ENCODE measurements at places on chromosomes 13 and 19.
A peak's percentile ranks its signal among the peaks of the same experiment; 100 is the strongest.

DNA sequence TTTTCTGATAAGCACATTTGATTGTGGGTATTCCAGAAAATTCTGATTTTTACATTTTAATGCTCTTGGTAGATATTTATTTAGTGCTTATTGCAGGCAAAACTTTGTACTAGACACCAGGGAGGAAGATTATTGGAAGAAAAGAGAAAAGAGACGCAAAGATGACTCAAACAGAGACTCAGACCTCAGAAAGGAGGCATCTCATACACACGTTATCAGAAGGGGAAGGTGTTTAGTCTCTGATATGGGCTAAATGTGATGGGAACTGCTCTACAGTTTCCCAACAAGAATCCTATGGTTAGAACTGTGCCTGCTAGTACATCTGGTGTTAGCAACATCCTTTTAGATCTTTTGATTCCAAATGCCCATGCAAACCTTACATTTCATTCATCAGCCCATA lies 245.6 kb downstream of the KLF5 start:
- H3K27me3 ChIP-seq, result peaks cover 2% of the 10 kb centered on the region
- H3K27ac ChIP-seq, result no peak overlapping the region
- peaks cover 11% of the 10 kb centered on the region for H3K4me1 ChIP-seq
- no peaks in the 10 kb centered on the region for H3K36me3 ChIP-seq
- no peak for DNase-seq

- H3K36me3 ChIP-seq, result no peaks in the 10 kb centered on the region
- no peak overlapping the region for H3K27ac ChIP-seq
- H3K4me3 ChIP-seq, result no peak overlapping the region
- no peak for DNase-seq
- peaks cover 20% of the 10 kb centered on the region for H3K27me3 ChIP-seq
These were observed 24.3 kb downstream of the COL4A2 start for GRCh38 chr13:110331362-110331761.

DNA sequence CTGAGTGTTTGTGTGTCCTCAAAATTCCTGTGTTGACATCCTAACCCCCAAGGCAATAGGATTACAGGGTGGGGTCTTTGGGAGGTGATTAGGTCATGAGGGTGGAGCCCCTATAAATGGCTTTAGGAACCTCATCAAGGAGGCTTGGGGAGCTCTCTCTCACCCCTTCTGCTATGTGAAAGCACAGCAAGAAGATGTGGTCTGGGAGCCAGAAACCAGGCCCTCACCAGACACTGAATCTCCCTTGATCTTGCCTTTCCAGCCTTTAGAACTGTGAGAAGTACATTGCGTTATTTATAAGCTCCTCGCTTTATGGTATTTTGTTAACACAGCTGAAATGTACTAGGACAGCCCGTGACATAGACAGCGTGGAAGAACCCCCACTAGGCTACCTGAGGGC lies 712.0 kb upstream of the SGCG start:
- no peak overlapping the region for H3K4me3 ChIP-seq
- H3K27ac ChIP-seq, result no peak overlapping the region
- H3K27me3 ChIP-seq, result no peaks in the 10 kb centered on the region
- no peaks in the 10 kb centered on the region for H3K36me3 ChIP-seq

DNA sequence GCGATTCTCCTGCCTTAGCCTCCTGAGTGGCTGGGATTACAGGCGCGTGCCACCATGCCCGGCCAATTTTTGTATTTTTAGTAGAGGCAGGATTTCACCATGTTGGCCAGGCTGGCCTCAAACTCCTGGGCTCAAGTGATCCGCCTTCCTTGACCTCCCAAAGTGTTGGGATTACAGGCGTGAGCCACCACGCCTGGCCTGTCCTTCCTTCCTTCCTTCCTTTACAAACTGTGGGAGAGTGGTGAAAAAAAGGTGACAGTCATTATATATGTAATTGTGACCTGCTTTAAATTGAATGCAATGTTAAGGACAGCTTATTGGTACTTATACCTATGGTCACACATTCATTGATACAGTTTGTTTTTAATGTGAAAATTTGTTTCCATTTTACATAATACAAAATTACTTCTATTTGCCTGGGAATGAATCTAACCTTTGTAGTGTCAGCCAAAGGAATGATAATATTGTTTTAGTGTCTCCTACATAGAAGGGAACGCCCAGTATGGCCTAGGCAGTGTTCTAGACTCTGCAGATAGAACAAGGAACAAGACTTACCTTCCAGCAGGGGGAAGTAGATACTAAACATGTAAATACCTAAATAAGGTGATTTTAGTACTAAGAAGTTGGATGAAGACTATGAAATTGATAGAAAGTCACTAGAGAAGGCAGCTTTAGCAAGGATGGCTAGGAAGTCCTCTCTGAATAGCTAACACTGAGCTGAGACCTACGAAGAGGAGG lies 146.3 kb downstream of the GGACT start:
- H3K27ac ChIP-seq, result no peak overlapping the region
- H3K4me3 ChIP-seq, result no peak overlapping the region
- H3K4me1 ChIP-seq, result no peaks in the 10 kb centered on the region

DNA sequence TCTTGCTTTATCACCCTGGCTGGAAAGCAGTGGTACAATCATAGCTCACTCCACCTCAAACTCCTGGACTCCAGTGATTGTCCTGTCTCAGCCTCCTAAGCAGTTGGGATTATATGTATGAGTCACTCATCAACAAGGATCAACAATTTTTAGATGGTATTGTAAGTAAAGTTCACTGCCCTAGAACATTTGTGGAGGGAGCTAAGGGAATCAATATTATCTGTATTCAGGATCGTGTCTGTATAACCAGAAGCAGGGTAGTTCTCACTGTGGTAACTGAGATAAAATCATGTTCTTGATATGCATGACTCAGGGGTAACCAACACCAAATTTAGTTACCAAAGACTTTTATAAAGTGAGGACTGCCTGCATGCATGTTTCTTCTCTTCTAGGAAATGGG lies 27.0 kb downstream of the ZMYM5 start:
- H3K36me3 ChIP-seq, result peaks cover 44% of the 10 kb centered on the region
- H3K4me3 ChIP-seq, result no peak overlapping the region

DNA sequence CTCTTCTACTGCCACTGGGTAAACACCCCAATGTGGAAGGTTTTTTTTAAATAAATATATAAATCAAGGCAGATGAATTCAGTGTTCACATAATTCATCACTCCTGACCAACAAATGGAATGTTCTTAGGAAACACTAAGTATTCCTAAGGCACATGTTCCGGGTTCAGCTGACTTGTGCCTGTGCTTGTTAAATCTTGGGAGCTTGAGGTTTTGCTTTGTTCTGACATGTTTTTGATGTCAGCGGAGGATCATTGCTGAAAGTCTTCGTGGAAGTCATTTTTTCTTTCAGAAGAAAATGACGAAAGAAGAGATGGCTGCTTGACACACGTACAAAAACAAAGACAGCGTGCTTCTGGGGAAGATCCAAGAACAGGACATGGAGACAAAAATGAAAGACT lies 185.8 kb downstream of the MZT1 start:
- H3K4me1 ChIP-seq, result no peaks in the 10 kb centered on the region
- no peak overlapping the region for H3K4me3 ChIP-seq

DNA sequence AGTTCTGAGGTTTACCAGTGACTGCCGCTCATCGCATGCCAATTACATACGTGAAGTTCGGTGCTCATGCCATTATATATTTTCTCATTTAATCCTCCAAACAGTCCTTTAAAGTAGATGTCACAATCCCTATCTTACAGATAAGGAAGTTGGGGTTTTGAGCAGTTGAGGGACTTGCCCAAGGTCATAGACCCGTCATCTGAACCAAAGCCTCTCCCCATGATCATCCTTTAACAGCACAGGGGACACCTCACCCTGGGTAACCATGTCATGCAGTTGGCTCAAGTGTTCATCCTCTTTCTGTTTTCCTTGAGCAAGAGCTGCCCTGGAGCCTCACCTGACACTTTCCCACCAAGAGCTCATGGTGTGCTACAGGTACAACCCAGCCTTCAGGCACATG lies 69.1 kb downstream of the HSPH1 start:
- no peak overlapping the region for H3K4me3 ChIP-seq
- H3K27me3 ChIP-seq, result peaks cover 26% of the 10 kb centered on the region
- DNase-seq, result no peak
- H3K27ac ChIP-seq, result no peak overlapping the region

- H3K36me3 ChIP-seq, result peaks cover 45% of the 10 kb centered on the region
- no peaks in the 10 kb centered on the region for H3K27me3 ChIP-seq
- peak; percentile 95 for DNase-seq
- peaks cover 48% of the 10 kb centered on the region for H3K4me1 ChIP-seq
- no peak overlapping the region for H3K4me3 ChIP-seq
- no peak overlapping the region for H3K27ac ChIP-seq
These were observed 23.5 kb downstream of the POU2F2 start for GRCh38 chr19:42108527-42109389.

DNA sequence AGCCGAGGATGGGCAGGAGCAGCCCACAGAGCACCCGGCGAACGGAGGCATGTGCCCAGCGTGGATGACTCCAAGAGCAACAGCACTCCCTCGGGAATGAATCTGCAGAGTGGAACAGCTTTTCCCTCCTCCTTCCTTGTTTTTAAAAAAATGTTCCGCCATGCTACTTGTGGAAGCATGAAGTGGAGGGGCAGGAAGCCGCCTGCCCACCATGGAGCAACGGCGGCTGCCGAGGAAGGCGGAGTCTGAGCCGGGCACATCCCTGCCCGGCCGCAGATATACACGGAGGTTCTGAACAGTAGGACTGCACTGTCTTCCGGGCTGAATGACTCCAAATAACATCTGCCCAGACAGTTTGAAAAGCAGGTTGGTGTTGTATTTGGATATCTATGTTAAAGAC lies 65.2 kb downstream of the SOX1 start:
- H3K27ac ChIP-seq, result no peak overlapping the region
- peaks cover 11% of the 10 kb centered on the region for H3K27me3 ChIP-seq
- no peak for DNase-seq
- H3K4me1 ChIP-seq, result no peaks in the 10 kb centered on the region

DNA sequence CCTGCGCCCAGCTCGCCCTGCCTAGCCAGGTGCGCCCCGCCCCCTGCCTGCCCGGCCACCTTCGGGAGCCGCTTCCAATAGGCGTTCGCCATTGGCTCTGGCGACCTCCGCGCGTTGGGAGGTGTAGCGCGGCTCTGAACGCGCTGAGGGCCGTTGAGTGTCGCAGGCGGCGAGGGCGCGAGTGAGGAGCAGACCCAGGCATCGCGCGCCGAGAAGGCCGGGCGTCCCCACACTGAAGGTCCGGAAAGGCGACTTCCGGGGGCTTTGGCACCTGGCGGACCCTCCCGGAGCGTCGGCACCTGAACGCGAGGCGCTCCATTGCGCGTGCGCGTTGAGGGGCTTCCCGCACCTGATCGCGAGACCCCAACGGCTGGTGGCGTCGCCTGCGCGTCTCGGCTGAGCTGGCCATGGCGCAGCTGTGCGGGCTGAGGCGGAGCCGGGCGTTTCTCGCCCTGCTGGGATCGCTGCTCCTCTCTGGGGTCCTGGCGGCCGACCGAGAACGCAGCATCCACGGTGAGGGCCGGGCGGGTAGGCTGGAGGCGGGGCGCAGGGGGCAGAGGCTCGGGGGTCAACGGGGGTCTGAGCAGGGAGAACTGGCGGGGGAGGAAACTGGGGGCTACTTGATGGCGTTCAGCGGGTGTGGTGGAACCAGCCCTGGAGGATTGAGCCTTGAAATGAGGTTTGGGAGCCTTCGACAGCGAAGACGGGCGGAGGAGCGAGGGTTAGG lies at the start of gene SPINT2:
TSS of gene SPINT2 (plus strand) at position 88 of the 727 bp plus-strand sequence. CDS start at position 408, 320 bp downstream.
- peak; percentile 65 for DNase-seq
- H3K36me3 ChIP-seq, result peaks cover 2% of the 10 kb centered on the region
- H3K4me1 ChIP-seq, result peaks cover 34% of the 10 kb centered on the region
- H3K27me3 ChIP-seq, result no peaks in the 10 kb centered on the region
- peak within 1 kb of the TSS; percentile 94 for H3K27ac ChIP-seq

DNA sequence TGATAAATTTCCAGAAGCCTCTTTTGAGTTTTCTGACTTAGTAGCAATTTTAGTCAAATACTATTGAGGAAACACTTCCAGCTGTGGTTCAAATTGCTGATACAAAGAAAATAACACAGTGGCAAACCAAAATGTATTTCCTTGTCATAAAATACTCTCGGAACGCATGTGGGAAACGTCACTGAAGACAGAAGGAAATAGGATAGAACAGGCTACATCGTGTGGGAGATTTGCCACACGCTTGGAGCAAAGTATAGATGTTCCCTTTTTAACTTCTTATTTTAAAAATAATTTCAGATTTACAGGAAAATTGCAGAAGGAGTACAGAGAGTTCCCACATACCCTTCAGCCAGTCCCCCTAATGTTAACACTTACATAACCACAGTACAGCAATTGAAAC lies 88.8 kb downstream of the ING1 start:
- no peak overlapping the region for H3K4me3 ChIP-seq
- peaks cover 38% of the 10 kb centered on the region for H3K27me3 ChIP-seq
- no peak for DNase-seq
- no peak overlapping the region for H3K27ac ChIP-seq
- H3K4me1 ChIP-seq, result peaks cover 8% of the 10 kb centered on the region
- H3K36me3 ChIP-seq, result no peaks in the 10 kb centered on the region

DNA sequence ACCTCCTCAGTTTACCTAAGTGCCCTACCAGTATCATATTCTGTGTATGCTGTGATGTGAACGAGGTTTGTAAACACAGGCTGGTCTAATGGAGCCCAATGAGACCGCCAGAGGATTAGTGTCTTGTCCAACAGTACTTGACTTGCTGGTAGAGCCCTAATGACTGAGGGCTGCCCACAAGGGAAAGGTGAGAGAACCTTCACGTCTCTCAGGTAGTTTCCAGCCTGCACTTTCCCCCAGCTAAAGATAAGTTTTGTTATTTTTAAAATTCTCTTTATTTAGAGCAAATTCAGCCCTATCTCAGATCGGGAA lies 498 bp upstream of the RBM26 start:
- H3K36me3 ChIP-seq, result peaks cover 18% of the 10 kb centered on the region
- DNase-seq, result no peak
- peaks cover 38% of the 10 kb centered on the region for H3K4me1 ChIP-seq
- H3K27me3 ChIP-seq, result no peaks in the 10 kb centered on the region
- H3K27ac ChIP-seq, result peak overlapping the region; percentile 98

- H3K4me1 ChIP-seq, result peaks cover 60% of the 10 kb centered on the region
- no peak for DNase-seq
- peaks cover 28% of the 10 kb centered on the region for H3K36me3 ChIP-seq
- no peak overlapping the region for H3K27ac ChIP-seq
- H3K4me3 ChIP-seq, result no peak overlapping the region
These were observed 113.5 kb downstream of the FOXO1 start for GRCh38 chr13:40552895-40553294.

- no peak overlapping the region for H3K27ac ChIP-seq
- no peaks in the 10 kb centered on the region for H3K27me3 ChIP-seq
- no peak for DNase-seq
- no peak overlapping the region for H3K4me3 ChIP-seq
These were observed 4.4 kb upstream of the C19orf18 start for GRCh38 chr19:57978586-57979289.

- peaks cover 26% of the 10 kb centered on the region for H3K27me3 ChIP-seq
- H3K27ac ChIP-seq, result no peak overlapping the region
- H3K4me3 ChIP-seq, result no peak overlapping the region
- DNase-seq, result no peak
- H3K36me3 ChIP-seq, result no peaks in the 10 kb centered on the region
- H3K4me1 ChIP-seq, result peaks cover 24% of the 10 kb centered on the region
These were observed 146.2 kb downstream of the DCT start for GRCh38 chr13:94333131-94333820.

GRCh38 chr13:110017379-110017778 lies 231.0 kb upstream of the IRS2 start:
- DNase-seq, result no peak
- H3K4me1 ChIP-seq, result no peaks in the 10 kb centered on the region
- no peaks in the 10 kb centered on the region for H3K36me3 ChIP-seq
